ENCODE measurements at places on chromosomes 1 and 21.

DNA sequence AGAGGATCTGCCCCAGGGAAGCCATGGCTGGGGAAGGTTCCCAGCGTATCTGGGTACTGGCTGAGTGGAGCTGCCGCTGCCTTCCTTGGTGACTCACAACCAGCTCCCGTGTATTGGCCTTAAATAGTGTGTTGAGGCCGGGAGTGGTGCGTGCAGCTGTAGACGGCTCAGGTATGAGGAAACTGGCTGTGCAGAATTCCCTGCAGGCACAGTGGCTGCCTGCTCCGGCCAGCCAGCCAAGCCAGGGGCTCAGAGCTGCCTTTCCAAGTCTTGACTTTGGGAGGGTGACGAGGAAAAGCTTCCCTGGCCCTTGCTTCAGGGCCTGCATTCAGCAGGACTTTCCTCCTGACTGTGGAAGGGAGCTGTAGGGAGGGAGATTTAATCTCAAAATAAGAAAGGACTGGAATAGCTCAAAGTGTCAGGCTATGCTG is at the start of gene VTCN1:
TSS of gene VTCN1 (minus strand) at position 97 of the 431 bp plus-strand sequence. CDS start at position 25, 72 bp downstream.
- no peak for DNase-seq

DNA sequence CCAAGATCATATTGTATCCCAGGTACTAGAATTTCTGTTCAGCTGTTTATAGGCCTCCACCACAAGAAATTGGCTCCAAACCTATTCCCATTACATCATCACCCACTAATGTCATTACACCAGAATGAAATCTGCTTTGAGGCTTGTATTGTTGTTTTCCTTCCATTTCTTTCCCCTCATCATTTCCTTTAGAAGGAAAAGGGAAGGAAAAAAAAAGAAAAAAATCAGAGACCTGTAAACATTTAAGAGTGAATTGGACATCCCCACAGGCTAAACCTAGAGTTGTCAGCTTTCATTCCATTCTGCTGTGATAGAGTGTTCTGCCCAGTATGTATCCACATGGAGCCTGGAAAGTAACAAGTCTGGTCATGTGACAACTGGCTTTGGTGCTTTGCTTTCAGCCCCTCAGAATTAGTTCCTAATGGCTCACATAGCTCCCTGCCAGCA is 44.6 kb downstream of the NFYC start:
- DNase-seq, result no peak

DNA sequence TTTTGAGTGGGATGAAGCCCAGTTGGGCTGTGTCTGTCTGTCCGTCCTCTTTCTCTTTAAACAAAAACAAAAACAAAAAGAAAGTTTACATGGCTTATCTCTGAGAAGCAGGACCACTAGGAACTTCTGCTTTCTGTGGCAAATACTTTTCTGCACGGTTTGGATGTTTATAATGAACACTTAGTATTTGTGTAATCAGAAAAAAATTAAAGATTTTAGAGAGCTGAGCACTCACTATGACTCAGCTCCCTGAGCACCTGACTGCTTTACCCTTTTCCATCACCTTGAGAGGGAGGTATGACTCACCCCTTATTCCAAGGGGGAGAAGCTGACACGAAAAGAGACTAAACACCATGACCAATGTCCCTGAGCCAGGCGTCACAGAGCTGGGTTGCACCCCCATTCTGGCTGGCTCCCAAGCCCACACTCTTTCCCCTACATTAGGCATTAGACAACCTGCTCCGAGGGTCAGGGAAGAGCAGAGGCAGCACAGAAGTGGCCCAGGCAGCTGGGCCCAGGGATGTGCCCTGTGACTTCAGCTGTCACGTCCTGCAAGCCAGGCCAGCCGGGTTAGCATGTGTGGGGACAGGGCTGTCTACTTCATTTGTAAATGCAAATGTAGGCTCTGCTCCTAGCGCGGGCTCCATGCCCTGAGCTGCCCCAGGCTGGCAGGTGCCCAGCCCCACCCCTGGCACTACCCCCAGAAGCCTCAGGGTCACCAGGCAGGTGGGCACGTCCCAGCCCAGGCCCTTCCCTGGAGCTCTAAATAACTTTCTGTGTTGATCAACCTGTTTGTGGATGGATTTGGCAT is 30.4 kb downstream of the RAP1GAP start:
- DNase-seq, result no peak

DNA sequence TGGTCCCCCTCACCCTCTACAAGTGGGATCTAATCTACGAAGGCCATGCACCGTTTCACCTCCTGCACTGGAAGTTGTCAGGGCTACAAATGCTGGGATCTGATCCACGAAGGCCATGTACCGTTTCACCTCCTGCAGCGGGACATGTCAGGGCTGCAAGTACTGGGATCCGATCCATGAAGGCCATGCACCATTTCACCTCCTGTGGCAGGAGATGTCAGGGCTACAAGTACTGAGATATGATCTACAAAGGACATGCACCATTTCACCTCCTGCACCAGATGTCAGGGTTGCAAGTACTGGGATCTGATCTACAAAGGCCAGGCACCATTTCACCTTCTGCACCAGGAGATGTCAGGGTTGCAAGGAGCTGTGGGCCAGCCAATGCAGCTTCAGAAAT is 7.0 kb downstream of the ALDH4A1 start:
- no peak for DNase-seq

DNA sequence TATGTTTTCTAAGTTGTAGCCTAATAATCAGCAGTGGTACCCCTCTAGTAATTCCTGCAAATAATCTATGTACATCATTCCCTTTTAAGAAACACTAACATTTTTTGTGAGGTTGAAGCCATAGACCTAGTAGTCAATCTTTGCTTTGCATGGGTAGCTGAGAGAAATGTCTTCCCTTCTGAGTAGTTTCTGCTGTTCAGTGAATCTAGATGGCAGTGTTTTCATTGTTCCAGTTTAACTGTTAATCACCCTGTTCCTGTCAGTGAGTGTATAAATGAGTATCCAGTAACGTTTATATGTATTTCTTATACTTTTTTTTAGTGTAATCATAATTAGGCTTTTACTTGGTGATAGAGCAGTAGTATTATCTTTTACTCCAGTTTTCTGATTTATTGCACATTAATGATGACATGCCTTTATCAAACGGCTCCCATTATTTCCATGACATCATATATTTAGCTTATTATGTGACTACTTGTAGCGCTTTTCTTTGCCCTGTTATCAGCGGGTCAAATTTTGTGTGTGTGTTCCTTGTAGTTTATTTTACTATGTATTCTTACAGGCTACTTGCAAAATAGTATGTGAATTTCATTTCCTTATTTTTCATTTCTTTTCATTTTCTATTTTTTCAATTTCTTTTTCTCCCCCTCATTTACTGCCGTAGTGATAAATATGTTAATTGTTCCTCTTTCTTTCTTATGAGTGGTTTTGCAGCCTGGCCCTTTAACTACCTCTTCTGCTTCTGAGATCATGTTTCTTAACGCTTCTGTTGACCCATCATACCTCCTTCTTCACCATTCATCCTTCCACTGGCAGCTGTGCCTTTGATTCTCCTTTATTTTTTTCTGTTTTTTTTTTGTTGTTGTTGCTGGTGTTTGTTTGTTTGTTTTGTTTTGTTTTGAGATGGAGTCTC is 18.8 kb downstream of the CEP350 start:
- no peak for DNase-seq

GRCh38 chr1:93620841-93621210 is 60.8 kb downstream of the BCAR3 start:
- no peak for DNase-seq

DNA sequence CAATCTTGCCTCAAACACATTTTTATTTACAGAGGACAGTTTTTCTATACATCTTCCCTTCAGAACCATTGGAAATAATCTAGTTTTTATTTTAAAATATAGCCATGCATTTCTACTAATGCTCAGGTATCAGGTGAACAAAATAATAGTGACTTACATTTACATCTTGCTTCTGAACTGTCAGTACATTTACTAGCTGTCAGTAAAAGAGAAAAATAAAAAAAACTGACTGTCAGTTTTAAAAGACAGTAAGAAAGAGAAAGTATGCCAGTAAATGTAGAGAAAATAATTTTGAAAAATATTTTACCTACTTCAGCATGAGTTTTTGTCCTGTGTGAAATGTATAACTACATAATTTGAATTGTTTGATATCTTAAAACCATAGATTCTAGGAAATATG is 33.5 kb downstream of the USH2A start:
- DNase-seq, result no peak

GRCh38 chr1:50023292-50024159 is at the start of gene AGBL4:
Gene AGBL4 (minus strand): TSS chr1:50023954.
- no peak for DNase-seq

DNA sequence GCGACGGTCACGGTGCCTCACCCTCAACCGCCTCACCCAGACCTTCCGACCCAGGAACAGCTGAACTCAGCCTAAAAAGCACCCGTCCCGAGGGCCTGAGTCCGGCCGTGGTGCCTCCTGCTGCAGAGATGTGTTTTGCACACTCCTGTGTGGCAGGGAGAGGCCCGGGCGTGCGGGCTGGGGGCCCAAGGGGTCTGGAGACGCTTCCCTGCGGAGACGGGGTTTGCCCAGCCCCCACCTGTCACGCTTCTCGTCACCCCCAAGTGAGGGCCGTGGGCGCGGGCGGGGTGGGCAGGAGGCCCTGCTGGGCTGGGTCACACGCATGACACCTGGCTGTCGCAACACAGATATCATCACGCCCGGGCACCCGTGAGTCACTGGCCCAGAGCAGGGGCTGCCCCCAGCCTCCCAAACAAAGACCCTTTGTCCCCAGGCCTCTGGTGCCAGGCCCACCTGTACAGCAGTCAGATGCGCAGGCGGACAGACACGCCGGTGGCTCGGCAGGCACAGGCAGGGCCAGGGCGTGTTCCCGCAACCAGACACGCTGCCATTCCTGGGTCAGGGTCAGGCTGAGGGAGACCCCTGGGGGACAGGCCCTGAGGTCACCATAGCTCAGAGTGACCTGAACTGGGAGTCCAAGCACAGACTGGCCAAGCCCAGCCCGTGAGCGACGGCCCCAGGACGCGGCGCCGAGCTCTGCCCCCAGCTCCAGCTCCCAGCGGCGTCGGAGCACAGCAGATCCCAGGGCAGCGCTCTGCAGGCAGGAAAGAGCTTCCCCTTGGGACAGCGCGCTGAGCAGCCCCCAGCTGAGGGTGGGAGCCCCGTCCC is 6.1 kb downstream of the B3GALT6 start:
- no peak for DNase-seq

DNA sequence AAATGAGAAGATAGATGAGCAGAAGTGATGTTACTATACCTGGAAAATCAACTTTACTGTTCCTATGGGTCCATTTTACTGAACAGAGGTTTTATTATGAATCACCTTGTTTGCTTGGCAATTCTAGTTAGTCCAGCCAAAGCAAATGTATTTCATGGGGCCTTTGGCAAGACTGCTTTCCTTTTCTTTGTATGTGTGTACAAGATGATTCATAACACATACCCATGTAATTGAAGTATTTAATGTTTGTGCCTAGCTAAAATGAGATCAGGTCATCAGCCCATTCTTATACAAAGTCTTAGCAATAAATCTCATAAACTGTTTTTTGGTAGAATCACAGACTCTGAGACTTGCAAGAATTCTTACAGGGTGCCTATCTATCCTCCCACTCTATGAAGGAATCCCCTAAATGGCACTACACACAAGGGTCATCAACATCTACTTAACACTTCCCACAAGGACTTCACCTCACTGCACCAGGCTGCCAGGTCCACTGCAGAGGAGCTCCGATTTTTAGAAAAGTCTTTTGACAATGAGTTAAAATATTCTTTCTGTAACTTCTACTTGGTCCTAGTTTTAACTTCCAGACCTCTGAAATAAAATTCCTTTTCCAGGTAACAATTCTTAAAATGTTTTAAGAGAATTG is 58.5 kb downstream of the LPAR3 start:
- no peak for DNase-seq

DNA sequence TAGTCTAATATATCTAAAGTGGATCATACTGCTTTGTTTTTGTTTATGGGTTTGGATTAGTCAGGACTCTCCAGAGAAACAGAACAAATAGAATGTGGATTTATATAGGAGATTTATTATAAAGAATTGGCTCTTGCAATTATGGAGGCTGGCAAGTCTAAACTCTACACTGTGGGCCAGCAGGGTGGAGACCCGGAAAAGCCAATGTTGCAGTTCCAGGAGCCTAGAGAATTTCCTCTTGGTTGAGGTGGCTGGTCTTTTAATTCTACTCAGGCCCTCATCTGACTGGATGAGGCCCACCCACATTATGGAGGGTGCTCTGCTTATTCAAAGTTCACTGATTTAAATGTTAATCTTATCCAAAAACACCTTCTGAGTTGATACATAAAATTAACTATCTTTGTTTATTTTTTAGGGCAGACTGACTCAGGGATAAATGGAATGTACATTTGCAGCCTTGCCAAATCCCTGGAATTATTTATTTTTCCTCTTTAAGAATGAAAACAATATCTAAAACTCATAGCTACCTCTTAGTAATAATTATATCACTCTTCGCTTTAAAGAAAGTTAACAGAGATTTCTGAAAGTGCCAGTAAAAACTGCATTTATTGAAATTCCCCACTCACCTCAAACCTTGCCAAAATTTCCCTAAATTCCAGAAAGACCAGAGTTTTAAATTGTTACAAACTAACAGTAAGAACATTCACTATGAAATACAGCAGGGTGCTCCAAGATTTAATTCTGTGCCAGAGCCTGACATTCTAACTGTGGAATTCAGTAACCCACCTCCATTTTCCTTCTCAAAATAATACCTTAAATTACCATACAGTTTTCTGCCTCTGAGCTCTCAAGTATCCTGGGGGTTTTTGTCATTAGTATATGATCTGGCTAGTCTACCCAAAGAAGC is 36.6 kb upstream of the SSX2IP start:
- DNase-seq, result no peak

DNA sequence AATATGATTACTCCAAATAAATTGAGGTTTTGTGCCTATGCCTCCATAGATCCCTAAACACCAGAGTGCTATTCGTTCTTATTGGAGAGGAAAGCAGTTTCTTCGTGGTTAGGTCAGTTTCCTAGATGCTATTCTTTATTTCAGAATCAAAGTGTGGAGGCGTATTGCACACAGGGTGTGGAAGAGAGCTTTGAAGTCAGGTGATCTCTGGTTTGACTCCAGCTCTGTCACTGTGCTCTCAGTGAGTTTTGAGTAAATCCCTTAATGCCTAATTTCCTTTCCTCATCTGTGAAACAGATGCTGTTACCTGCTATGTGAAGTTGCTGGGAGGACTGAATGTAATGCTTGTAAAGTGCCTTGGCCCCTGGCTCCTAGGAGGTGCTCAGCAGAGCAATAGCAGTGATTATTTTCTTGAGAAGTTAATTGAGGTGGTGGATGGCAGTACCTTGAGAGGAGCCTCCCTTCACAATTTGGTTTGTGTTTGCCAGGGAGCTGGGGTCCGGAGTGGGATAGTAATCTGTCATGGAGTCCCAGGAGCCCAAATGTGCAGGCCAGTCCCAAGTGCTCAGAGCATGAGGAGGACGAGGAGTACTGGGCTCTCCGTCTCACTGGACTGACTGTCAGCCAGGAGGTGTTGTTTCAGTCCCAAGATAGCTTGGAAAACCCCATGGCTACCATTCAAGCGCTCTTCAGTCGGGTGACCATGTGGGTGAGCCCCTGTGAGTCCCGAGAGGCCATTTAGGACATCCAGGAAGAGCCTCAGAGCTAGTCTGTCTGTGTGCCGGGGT is 14.9 kb downstream of the NTPCR start:
- no peak for DNase-seq

- DNase-seq, result no peak
These were observed 86.3 kb downstream of the PRDM16 start for GRCh38 chr1:3155056-3155925.

Data from stimulated activated CD8-positive, alpha-beta memory T cell treated with anti-CD3 and anti-CD28 coated beads, Interleukin-7, amount 100 ng/mL, for 4 hours (primary cell).